ENCODE measurements at places on chromosomes 4 and X. TPM values are rescaled to one million over a fixed set of nuclear protein-coding genes. Genes with fewer than 3 reads are reported as not detected.

CT45A10 gene
- polyA plus RNA-seq: not detected

KCNE5 gene
- polyA plus RNA-seq: 0.15 TPM

STBD1 gene
- 0.30 TPM for polyA plus RNA-seq

FTSJ1 gene
- polyA plus RNA-seq: 76.3 TPM

GLOD5 gene
- polyA plus RNA-seq: not detected

All from endothelial cell of umbilical vein (primary cell).